CD4-positive, alpha-beta T cell (primary cell): ENCODE measurements at places on chromosomes 12 and 14.

- DNase-seq = no peak
Measured at GRCh38 chr12:67451206-67451605, 182.0 kb downstream of the CAND1 start.

DNA sequence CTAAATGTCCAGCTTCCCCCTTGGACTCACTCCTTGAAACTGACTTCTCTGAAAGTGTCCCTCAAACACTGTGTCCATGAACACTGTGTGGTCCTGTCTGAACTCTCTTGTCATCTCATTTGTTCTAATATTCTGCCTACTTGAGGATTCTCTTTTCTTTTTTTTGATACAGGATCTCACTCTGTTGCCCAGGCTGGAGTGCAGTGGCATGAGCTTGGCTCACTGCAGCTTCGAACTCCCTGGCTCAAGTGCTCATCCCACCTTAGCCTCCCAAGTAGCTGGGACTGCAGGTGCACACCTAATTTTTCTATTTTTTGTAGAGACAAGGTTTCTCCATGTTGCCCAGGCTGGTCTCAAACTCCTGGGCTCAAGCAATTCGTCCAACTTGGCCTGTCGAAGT lies 4.9 kb upstream of the HEBP1 start:
- DNase-seq = no peak

DNA sequence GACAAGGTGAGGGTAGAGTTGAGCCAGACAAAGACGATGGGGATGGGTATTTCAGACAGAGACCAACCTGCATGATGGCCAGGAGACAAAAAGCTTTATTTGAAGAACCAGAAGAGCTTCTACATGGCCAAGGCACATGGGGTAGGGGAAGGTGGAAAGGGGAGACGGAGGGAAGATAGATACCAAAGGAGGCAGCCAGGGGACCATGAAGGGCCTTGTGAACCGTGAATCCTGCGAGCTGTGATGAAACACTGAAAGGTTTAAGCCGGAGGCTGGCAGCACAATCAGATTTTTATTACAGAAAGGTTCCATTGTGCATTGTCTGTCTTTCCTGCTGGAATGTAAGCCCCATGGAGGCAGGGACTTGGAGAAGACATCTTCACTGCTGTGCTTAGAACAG lies 72.4 kb downstream of the PLXNC1 start:
- no peak for DNase-seq

DNA sequence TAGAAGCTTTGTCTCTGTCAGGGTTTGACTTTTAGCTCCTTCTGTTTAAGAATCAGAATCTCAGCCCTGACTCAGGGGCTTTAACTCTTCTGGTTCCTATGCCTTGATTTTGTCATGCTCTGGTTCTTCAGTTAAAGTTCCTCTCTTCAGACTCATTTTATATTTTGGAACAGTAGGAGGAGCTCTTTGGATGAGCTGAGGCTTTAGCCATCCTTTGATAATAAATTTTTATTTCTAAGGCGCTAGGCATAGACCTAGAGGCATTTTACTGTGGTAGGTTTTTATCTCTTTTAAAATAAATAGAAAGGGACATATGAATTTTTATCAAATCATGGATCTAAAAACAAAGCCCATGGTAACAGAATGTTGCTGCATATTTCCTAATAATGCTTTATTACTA lies 51.7 kb downstream of the ATP23 start:
- no peak for DNase-seq

- DNase-seq = no peak
Measured at GRCh38 chr14:103016071-103016470, 41.3 kb downstream of the CDC42BPB start.
